ENCODE measurements at places on chromosomes 16 and 17.

GRCh38 chr16:27195076-27195741, 8.1 kb upstream of the KDM8 start:
- no peak for DNase-seq

DNA sequence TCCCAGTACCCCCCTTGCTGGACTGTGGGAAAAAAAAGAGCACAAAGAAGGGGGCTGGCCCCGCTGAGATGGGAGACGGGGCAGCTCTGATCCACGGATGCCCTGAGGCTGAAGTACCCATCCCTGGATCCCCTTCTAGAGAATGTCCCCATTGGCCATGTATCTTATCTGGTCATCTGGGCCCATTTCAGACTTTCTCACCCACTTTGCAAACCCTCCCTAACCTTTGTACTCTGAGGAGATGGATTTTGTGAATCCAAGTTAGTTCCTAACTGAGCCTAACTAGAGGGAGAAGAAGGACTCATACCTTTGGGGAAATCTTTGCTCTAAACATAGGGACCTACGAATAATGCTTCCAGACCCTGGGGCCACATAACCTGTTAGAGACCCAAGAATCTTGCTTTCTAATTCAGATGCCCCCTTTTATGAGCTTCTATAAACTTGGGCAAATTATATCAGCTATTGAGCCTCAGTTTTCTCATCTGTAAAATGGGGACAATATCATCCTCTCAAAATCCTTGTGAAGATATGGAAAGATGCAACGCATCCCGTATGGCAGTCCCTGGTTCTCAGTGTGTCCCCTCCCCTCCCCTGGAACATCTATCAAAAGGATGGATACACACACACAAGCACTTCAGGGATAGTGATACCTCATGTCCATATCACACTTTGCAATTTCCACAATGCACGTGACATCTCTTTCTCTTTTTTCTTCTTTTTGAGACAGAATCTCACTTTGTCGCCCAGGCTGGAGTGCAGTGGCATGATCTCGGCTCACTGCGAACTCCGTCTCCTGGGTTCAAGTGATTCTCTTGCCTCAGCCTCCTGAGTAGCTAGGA, 16.8 kb upstream of the FZD2 start:
- DNase-seq, result no peak

GRCh38 chr16:7545251-7545650, 212.6 kb downstream of the RBFOX1 start:
- no peak for DNase-seq

DNA sequence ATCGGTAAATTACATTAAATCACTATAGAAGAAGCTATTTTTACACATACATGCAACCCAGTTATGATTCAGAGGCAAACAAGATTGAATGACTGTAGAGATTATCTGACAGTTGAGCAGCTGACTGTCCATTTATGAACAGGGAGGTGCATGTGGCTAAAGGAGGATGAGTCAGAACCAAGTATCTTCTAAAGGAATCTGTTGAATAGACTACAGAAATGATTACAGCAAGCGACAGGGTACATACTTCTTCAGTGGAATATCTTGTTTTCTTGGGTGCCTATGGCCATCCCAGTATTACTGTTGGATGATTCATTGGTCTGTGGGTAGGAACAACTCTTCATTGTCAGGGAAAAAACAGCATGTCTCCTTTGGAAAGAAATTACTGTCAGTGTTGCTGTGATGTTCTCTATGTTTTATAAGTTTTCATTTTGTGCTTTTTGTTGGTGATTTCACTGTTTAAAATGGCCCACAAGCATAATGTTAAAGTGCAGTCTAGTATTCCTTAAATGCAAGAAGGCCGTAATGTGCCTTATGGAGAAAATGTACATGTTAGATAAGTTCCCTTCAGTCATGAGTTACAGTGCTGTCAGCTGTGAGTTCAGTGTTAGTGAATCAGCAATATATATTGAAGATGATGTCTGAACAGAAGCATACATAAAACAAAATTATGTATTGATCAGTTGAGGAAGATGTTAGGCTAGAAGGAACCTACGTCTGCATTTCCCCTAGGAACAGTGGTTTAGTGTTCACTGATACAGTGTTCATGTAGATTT, 27.0 kb downstream of the CBFB start:
- no peak for DNase-seq

- no peak for DNase-seq
These were observed 14.9 kb upstream of the NFATC3 start for GRCh38 chr16:68070249-68070730.

DNA sequence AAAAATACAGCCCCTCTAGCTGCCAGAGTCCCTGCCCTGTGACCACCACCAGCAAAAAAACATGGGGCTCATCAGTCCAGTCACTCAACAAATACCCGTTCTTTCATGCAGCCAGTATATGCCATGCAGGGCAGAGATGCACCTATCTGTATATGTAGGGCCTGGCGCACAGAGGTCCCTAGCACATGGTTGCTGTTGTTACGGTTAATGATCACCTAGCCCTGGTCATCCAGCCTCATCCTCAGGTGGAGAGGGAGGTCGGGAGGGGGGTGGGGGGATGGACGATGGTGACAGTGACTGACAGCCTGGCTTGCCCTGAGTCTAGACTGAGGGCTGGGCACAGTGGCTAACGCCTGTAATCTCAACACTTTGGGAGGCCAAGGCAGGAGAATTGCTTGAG, 1.5 kb downstream of the SDR42E2 start:
- DNase-seq, result no peak

DNA sequence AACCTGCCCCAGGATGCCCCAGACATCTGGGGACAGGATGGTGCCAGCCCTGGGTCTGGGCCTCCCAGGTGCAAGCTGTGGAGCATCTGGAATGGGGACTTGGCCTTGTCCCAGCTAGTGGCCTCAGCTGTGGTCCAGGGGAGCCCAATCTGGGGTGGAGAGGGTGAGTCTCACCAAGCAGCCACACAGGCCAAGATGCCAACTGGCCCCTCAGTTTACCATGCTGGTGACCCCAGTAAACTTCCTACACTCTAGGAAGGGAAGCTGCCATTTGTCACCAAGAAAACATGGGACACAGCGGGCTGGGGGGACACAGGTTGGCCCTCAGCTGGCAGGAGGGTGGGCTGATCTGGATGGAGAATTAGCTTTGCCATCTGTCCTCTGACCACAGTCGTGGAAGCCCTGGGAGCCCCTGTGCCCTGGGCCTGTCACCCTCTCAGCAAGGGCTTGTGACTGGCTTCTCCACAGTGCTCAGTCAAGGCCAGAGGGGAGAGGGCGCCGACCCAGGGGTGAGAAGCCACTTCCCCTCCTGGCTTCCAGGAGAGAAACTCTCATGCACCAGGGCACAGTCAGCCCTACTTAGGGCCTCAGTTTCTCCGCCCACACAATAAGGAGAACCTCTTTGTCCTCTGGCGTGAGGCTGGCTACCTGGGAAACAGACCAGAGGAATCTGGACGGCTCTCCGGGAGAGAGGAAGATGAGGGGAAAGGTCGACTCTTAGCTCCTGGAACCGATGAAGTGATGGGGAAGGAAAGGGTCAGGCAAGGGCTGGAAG, 126.4 kb upstream of the SMURF2 start:
- DNase-seq, result no peak

- DNase-seq, result no peak
These were observed 1.1 kb upstream of the CYLD start for GRCh38 chr16:50740736-50741135.

GRCh38 chr16:88782454-88783390, 2.3 kb downstream of the PIEZO1 start:
- DNase-seq, result no peak

DNA sequence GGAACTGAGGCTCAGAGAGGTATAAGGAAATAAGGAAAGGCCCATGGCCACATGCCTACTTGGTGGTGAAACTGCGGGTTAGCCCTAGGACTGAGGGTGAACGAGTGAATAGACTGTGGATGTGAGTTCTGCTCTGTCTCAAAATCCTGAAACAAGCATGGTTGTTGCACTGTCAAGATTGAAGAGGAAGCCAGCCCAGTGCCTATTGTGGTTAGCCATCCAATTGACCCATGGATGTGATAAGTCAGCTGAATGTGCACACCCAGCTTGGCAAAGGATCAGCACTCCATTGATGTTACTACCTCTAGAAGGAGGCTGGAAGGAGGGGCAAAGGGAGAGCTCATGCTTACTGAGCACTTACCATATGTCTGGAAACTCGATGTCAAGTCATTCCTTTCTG, 4.5 kb downstream of the TMEM114 start:
- DNase-seq, result no peak

GRCh38 chr17:50548831-50549230, 1.9 kb downstream of the SPATA20 start:
- no peak for DNase-seq

- no peak for DNase-seq
These were observed 21.6 kb upstream of the ZNF750 start for GRCh38 chr17:82861393-82861775.

- no peak for DNase-seq
These were observed 46.3 kb upstream of the ARHGAP44 start for GRCh38 chr17:12743046-12743445.

GRCh38 chr17:67030641-67031040, 13.7 kb upstream of the CACNG1 start:
- no peak for DNase-seq

- no peak for DNase-seq
These were observed 11.3 kb upstream of the PRR29 start for GRCh38 chr17:63986821-63987220.

DNA sequence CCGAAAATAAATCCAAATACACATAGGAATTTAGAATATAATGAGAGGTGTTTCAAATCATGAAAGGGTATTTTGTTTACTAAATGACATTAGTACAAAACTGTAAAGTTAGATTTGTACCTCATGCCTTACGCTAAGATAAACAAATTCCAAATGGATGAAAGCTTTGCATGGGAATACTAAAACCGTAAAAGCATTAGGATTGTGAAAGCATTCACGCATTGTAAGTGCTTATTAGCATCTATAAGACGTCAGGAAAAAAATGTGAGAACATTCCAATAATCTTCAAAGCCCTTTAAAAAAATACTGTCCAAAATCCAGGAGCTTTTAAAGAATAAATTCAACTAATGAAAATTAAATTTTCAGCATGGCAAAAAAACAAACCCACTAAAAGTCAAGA, 24.8 kb upstream of the ALOX15 start:
- DNase-seq, result no peak

DNA sequence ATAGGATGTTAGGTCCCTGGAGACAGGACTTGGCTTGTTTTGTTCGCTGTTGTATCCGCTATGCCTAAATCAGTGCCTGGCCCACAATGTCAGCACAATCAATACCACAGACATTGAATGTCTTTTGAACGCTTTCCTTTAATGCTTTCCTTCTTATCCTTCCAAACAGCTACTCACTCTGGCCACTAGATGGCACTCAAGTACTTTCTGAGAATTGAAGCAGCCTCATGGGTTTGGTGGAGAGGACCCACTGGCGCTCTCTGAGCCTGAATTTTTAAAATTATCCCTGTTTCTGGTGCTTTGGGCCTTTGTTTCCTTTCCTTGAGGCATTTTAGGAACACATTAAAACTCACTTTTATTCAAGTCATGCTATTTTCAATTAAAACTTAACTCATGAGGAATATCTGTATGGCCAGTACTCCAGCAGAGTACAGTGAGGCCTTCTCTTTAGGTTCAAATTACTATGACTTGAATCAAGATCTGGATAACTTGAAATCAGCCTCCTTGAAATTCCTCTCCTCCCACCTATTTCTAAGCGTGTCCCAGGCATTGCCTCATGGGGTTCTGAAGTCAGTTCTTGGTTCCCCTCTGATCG, 3.2 kb upstream of the NLRP1 start:
- no peak for DNase-seq

- DNase-seq, result no peak
These were observed 60.5 kb upstream of the CLEC3A start for GRCh38 chr16:77961814-77962213.

GRCh38 chr17:82358465-82359350, at the start of gene TEX19:
TEX19 (plus strand) TSS chr17:82359247; CDS start chr17:82362151, 2,904 bp downstream.
- no peak for DNase-seq
